Hematopoietic multipotent progenitor cell treated with erythropoietin and hydrocortisone succinate and interleukin-3 and kit ligand, for 8 days (in vitro differentiated cells): ENCODE measurements at places on chromosomes 2 and 18.

DNA sequence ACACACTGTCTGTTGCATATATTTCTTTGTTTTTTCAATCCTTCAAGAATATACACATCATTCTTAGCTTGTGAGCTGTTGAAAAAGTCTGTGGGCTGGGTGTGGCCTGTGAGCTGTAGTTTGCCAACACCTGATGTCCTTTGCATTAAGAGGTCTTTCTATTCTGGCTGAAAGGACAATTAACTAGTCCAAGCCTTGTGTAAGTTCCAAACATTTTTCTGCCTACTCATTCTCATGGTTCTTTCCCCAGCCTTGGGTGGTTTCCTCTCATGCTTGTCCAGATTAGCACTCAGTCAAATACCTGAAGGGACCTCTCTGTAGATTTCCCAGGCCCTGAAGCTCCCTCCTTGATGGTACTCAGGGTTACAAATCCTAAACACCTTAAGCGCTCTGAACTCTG, 57.8 kb upstream of the NABP1 start:
- no peak for DNase-seq

DNA sequence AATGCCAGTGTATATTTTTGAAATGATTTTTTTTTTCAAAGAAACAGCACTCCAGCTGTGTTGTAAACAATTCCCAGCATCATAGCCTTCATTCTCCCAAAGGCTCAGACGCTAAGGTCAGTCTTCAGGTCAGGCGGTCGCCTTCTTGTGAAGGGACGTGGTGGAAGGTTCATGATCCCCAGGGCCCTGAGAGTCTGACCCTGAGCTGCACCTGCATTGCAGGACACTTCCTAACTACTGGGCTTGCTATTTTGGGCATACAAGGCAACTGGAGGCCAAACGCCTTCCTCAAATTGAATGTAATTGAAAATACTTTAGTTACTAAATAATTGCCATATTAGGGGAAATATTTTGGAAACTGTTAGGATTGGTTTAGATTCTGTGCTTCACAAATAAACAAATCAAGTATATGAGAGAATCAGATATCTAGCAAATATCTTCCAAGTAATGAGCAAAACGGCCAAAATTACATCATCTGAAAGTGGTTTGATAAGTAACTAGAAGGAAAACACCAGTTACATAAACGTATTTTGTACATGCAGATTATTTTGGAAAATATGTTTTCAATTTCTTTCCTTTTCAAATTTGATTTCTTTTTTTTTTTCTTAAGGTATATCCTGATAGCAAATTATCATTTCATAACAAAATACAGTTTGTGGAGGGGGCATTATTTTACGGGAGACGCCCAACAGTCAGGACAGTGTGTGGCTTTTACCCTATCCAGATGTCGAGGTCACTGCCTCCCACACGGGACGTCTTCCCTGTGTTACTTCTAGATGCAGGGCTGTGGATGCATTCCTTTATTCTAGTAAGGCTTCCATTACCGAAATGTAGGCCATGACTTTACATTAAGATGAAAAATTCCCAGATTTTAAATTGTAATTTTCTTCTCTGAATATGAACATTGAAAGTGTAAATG, 136.0 kb downstream of the ATP9B start:
- no peak for DNase-seq

DNA sequence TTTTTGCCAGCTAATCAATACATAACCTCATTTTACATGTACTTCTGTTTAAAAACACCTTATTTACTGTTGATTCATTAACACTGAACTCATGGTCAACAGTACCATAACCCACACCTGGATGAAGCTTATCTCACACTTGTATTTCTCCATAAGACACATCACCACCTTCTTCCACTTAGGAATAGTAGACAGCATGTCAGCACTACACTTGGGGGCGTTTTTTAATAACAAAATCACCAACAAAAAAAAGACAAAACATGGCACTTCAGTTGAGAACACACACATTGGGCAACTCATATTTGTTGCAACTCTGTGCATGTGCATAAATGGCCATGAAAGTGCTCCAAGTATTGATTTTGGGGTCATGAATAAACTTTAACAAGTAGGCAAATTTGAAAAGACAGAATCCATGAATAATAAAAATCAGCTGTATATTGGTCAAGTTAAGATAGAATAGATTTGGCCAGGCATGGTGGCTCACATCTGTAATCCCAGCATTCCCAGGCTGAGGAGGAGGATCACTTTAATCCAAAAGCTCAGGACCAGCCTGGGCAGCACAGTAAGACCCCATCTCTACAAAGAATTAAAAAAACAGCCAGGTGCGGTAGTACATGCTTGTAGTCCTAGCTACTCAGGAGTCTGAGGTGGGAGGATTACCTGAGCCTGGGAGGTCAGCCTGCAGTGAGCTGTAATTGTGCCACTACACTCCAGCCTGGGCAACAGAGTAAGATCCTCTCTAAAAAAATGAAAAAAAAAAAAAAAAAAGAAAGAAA, 84.4 kb upstream of the SRD5A2 start:
- DNase-seq = no peak

DNA sequence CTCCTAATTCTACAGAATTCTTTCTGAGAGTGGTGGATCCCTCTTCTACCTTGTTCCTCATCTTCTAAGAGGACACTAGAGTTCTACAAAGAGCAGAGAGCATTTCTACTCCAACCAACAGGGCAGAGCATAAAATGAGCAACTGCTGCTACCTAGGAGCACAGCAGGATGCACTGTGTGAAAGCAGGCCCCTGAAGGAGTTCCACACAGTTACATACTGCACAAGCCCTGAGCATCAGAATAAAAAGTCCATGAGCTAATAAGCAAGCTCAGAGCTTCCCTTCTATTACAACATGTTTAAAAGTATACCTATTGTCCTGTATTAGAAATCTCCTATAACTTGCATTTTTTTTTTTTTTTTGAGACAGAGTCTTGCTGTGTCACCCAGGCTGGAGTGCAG, 8.4 kb downstream of the FHL2 start:
- peak; percentile 38 for DNase-seq

DNA sequence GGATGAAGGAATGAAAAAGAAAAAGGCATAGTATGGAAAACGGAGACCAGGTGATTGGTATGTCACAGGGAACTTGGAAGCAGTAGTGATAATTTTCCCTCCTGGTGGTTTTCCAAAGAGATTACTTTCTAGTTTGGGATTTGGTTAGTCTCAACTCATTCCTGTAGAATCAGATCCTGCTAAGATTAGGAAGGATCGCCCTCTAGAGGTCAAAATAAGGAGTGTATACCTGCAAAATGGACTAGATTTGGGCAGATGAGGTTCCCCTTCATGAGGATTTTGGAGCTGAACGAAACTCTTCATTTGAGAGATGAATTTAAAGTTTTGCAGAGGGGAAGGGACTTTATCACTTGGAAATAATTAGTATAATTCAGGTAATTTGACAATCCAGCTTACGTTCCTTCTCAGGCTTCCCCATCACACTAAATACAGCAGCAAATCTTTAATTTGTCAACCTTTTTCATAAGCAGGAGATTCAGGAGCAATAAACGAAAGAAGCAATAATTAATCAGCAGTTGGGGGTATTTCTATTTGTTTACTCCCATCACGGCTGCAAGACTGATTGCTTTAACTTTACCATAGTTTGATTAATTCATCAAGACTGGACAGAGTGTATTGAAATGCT, 65.2 kb downstream of the CCDC195 start:
- peak; percentile 67 for DNase-seq

DNA sequence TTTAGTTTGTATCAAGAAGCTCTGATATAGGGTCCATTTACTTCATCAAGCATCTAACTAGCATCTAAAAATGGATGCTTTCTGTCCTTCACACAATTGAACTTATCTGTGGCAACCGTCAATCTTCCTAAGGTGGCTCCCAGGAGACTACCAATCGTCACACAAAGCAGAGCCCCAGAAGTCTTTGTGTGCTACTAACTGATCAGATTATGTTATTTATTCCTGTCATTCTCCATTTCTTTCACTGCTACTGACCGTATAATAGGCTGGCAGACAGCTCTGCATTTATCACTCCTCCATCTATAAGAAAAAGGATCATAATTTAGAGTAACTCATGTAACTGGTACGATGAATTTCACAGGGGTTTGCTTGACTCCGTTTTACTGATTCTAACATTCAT, 585.0 kb upstream of the NXPH2 start:
- no peak for DNase-seq

DNA sequence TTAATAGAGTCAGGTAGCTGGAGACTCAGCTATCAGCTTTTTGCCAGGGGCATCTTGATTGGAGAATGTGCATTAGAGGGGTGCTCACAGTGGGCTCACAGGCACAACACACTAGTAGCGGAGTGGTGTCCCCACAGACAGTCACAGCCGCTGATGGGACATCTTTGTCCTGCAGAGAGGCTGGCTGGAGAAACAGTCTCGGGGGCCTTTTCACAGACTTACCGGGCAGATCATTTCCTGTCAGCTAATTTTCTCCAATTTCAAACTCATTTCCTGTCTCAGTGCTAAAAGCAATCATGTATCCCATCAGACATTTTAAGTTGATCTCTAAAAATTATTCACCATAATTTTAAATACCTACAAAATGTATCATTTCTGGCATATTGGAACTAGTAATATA, 562.6 kb downstream of the DCDC2C start:
- no peak for DNase-seq

GRCh38 chr2:189851174-189851826, 67.0 kb downstream of the PMS1 start:
- DNase-seq = no peak
